Activated naive CD8-positive, alpha-beta T cell treated with anti-CD3 and anti-CD28 coated beads, Interleukin-2, amount 50 U/mL, for 16 hours (primary cell): ENCODE measurements at places on chromosomes 6 and 20.

GRCh38 chr6:35089935-35090505 lies 51.1 kb downstream of the TCP11 start:
- no peak for DNase-seq

DNA sequence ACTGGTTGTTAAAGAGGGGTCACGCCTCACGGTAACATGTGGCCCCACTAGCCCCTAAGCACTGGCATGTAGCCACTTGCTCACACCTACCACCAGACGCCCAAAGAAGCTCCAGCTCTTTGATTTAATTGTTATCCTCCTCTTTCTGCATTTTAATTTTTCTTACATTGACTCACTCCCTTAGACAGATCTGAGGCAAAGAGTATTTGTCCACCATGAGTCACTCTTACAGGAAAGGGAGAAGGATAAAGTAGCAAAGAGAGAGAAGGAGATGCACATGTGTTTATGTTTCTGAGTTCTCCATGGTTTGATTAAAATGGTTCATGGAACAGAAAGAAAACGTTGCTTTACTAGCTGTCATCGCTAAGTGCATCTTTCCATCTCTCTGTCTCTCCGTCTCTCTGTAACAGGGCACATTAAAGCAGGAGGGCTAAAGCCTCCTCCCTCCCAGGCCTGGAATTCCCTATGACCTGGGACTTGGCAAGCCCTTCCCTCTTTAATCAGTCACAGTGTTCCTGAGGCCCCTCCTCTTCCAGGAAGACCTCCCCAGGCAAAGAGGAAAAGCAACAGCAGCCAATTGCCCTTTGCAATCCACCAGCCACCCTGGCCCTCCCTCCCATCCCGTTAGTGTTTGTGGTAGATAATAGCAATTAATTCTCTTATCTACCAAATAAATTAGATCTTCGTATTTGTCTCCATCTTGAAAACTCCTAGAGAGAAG lies 112.8 kb upstream of the TSHZ2 start:
- DNase-seq = no peak

DNA sequence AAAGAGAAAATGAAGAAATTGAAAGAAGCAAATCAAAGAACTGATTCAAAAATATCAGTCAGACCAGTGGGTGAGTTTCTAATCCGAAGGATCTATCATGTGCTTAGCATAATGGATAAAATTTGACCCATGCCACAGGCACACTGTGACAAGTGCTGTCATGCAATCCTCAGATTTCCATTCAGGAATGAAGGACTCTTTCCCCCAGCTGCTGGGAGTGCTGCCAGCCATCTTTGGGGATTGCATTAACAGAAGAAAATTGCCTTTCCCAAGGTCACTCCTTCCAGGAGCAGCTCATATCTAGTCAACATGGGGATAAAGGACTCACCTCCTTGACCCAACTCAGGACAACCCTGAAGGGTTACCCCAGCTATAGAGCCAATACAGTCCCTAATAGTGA lies 316.7 kb upstream of the TBX18 start:
- no peak for DNase-seq

DNA sequence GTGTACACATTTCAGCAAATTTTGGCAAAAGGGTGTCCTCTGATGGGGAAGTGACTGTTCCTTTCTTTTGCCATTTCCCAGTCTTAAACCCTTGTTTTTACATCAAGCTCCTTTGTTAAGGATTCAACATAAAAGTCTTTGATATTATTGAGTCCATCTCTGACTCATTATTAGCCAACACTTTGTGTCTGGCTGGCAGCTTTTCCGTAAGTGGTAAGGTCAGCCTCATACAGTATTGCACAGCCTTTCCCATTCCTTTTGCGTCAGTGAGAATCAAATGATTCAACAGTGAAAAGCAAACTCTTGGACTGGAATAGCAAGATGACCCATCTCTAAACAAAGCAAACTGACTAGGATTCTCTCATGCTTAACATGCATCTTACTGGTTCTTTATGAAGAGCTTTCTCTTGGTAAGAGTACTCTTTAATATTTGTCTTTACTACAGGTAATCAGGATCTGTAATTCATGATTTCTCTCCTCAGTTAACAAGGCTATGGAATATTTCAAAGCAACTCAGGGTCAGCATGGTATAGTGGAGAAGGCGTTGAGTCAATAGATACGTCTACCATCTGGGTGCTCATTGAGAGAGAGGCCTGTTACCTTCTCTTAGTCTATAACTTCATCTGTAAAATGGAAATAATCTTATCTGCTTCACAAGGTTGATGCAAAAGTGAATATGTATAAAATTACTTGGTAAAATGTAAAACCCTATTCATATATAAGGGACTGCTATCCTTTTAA lies 183.6 kb downstream of the PRL start:
- no peak for DNase-seq

GRCh38 chr6:133809406-133809805 lies 79.5 kb upstream of the TCF21 start:
- DNase-seq = no peak

DNA sequence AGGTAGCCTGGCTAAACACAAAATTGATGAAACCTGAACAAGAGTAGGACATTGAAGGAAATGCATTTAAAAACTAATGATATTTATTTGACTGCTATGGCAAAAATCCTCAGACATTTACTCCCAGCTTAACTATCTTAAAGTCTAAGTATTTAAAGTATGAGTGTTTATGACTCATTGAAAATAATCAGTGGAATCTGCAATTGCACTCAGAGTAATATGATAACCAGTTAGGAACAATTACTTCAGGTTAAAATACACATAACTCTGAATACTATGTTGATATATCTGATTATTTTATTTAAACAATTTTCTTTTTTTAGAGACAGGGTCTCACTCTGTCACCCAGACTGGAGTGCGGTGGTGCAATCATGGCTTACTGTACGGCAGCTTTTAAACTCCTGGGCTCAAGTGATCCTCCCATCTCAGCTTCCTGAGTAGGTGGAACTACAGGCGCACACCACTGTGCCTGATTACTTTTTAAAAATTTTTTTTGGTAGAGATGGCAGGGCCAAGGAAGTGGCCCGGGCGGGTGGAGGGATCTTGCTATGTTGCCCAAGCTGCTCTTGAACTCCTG lies 43.9 kb downstream of the FILIP1 start:
- DNase-seq = no peak

- no peak for DNase-seq
These were observed 30.3 kb downstream of the ZNF318 start for GRCh38 chr6:43339168-43339567.
